ENCODE measurements at places on chromosomes 2 and 18. TPM values are rescaled to one million over a fixed set of nuclear protein-coding genes. Genes with fewer than 3 reads are reported as not detected.

DNA sequence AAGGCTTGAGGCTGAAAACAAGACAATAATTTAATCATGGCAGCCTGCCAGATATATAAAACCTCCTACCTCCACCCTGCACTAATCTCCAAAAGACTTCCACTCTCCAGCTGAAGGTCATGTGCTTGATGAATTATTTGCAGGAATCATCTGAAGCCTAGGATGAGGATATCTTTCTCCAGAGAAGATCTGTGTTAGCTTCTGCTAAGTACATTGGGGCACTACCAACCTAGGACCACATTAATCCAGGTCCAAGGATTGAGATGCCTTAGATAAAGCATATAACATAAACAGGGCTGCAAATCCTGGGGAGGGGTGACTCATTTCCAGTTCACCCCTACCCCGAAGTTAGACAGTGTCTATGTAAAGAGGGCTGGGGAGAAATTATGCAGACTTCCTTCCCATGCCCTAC lies 80.5 kb upstream of the FRZB start:
- peak; percentile 30 for DNase-seq

DNA sequence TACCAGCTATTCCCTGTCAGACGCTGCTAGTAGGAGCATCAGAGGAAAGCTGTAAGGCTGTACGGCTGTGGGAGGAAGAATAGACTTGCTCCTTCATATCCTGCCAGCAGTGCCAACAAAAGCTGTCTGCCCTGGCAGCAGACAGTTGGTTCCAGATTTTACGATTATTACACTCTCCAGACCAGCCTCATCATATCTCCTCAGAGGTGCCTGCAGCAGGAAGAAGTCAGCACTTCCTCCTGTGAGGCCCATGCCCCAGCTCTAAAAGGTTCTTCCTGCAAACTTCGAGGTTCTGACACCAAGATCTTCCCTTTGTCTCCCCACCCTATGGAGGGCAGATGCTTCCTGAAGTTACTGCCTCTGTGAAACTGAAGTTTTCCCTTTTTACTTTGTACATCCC lies 537.7 kb upstream of the PKDCC start:
- no peak for DNase-seq

GRCh38 chr2:189885368-189885767 lies 101.1 kb downstream of the PMS1 start:
- no peak for DNase-seq

LIPG gene
- 0.50 TPM for total RNA-seq

DNA sequence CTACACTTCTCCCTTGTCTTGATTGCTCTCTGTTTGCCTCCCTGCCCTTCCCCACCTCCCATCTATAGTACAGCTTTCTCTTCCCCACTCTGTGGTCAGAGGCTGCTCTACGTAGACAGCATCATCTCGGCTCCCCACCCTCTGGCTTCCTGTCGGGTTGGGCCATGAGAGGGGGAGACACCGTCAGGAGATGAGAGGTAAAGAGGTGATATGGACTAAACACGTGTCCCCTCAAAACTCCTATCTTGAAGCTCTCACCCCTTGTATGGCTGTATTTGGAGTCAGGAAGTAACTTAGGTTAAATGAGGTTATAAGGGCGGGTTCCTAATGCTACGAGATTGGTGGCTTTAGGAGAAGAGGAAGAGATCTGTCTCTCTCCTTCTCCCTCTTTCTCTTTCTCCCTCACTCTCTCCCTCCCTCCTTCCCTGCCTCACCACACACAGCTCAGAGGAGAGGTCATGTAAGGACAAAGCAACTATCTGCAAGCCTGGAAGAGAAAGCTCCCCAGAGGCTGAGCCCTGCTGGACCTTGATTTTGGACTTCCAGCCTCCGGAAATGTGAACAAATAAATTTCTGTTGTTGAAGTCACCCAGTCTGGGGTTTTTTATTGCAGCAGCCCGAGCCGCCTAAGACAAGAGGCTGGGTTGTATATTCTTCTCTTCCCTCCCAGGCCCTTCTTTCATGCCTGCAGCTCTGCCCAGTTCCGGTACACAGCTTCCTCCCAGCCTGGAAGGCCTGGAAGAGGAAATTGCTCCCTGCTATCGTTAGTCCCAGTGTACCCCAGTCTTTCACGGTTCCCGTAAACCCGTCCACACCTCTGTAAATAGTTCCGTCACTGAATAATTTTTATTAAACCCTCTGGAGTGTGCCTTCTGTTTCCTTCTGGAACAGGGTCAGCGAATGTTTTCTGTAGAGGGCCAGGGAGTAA lies 138.0 kb downstream of the AKAIN1 start:
- no peak for DNase-seq

MCM6 gene
- total RNA-seq = 11.2 TPM

FSIP2 gene
- 0.26 TPM for total RNA-seq

DNA sequence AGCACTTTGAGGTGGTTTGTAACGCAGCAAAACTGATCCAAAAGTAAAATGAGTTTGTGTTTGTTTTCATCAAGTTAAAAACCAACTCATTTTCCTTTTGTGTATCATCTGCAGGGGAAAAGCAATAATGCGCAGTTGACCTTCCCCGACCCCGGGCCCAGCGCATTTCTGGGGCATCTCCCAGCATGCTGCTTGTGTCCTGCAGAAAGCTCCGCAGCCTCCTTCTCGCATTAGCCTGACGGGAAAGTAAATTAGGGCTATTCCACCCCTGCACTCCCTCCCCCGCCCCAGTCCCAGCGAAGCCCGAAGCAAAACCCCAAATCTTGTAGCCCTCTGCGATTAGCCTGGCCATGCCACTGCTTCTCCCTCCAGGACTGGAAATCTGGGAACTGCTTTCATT lies 82.0 kb upstream of the PPM1B start:
- no peak for DNase-seq

ANKRD23 gene
- total RNA-seq = 1.3 TPM

AGPS gene
- total RNA-seq = 22.1 TPM

- DNase-seq = no peak
Measured at GRCh38 chr2:211845338-211846035, 693.1 kb downstream of the ERBB4 start.

GRCh38 chr2:121699421-121700333 lies 37.0 kb downstream of the NIFK start:
- DNase-seq = peak; percentile 82

GRCh38 chr2:100272841-100273329 lies 49.4 kb downstream of the LONRF2 start:
- peak; percentile 25 for DNase-seq

TUBA4B gene
- not detected for total RNA-seq

SETBP1 gene
- 4.9 TPM for total RNA-seq

Data from fibroblast of lung (primary cell).